Skeletal muscle cell (primary cell): ENCODE measurements at places on chromosomes 6 and 20.
A peak's percentile ranks its signal among the peaks of the same experiment; 100 is the strongest.

- no peak for DNase-seq
Measured at GRCh38 chr6:72621291-72622093, at the start of gene KCNQ5. Gene KCNQ5 (plus strand): TSS chr6:72622064.

DNA sequence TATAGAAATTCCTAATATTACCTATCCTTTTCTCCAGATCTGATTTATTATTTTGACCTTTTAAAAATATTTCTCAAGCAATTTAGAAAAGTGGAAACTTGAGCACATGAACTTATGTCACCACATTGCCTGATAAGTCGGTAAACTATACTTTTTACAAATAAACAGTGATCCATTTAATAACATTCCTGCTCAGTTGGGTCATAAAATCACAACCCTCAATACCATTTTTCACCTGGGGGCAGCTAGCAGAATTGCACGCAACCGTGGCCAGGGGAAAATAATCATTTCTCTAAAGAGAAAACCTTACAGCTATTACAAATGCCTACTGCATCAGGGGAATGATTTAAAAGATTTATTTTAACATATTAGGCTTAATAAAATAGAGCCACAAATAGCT is 614.5 kb downstream of the PHF3 start:
- DNase-seq, result no peak

GRCh38 chr6:157216570-157216969 is 106.7 kb downstream of the TMEM242 start:
- no peak for DNase-seq

DNA sequence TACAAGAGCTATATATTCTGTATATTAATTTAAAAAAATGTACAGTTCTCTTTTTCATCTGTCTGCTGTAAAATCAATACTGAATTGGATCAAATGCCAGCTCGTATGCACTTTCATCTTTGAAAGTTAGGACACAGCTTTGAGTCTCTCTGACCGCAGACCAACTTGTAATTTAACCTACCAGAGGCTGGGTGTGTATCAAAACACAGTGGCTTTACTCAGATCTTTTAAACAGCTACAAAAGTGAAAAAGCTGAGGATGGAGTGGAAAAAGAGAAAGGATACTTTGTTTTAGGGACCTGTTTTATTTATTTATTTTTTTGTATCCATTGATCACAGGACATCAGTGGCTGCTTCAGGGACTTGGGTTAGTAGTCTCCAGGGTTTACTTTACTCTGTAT is 44.1 kb downstream of the KIAA0408 start:
- no peak for DNase-seq

GRCh38 chr6:14458669-14459266 is 341.2 kb downstream of the CD83 start:
- DNase-seq, result peak; percentile 81

DNA sequence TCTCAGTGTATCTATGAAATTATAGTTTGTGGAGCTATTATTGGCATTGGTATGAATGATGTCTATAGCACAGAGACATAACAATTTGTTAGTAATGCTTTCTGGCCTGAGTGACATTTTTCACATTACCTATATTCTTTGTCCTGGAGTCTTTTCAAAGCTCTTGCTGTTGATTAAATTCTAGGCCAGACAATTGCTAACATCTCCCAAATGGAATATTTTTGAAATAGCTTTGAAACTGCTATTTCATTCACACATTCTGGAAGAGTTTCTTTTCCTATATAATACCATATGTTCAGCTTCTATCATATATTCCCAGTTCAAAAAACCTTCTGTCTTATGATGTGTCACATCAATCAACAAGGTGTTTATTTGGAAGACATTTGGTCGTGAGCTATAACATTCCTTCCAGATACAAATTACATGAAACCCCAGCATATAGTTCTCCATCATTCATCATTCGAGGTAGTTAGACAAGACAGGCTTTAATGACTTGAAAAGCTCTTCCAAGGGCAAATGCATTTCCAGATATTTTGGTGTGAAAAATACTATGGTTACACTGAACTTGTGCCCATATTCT is 452.8 kb downstream of the KHDRBS2 start:
- no peak for DNase-seq

DNA sequence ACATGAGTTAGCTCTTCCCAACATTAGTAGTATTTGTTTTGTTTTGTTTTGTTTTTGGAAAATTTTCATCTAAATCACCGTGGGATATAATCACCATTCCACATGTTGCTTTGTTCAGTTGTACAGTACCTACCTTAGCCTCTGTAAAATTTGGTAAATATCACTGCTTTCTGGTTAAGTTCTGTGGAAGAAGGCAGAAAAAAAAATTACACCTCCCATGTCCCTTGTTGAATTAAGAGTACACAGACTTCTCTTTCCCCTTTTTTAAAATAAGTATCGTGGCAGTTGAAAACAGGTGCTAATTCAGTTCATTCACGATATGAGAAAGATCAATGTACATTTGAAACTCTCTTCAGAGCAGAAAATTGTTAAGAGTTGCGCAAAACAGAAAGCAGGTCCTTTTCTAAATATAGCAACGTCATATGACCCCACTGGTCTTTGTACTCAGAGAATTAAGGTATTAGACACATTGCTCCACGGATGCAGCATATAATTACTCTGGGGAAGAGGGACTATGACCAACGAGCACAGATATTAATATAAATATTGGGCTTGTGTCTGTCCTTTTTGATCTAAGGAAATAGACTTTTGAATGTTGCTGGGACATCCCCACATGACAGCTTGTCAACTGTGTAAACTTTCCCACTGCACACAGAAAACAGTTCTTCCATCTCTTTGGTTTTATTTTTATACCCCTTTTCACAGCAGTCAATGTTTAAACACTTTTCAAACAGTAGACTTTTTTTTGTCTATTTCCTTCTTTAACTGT is 58.6 kb upstream of the ZNF217 start:
- no peak for DNase-seq

- DNase-seq, result peak; percentile 55
Measured at GRCh38 chr20:10565191-10565921, 108.4 kb downstream of the JAG1 start.
